ENCODE measurements at places on chromosomes 6 and 20.

GRCh38 chr6:18550119-18550518 lies 163.0 kb downstream of the RNF144B start:
- DNase-seq: no peak

DNA sequence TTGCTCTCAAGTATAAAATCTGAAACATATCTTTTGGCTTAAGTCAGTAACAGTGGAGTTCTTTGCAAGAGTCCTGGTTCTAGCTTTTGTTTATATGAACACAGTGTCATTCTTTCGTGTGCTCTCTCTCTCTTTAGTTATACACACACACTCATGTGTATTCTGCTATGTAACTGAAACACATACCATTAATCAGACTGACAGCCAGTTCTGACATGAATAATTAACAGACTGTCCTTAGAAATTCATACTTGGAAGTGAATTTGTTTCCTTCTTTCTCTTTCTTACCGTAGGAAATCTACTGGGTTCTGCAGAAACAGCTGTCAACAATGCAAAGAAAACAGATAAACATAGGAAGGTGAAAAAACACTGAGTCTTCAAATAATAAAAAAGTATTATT lies 2.5 kb downstream of the MCM9 start:
- DNase-seq: no peak

GRCh38 chr6:75492386-75493153 lies 1.0 kb downstream of the FILIP1 start:
- DNase-seq: no peak

DNA sequence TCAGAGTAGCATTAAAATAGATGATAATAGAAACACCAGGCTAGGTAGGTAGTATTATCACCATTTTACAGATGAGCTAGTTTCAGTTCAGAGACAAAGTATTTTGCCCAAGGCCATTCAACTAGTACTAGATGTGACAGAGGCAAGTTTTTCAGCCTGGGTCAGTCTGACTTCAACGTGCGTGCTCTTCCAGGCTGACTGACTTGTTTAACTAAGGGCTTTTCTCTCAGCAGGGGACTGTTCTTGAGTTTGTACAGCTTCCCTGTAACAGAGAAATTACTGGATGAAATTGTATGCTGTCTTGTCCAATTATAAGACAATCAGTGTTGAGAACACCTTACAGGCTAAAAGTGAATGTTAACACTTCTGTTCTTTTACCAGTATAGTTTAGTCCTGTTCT lies 333.5 kb upstream of the MAN1A1 start:
- no peak for DNase-seq

DNA sequence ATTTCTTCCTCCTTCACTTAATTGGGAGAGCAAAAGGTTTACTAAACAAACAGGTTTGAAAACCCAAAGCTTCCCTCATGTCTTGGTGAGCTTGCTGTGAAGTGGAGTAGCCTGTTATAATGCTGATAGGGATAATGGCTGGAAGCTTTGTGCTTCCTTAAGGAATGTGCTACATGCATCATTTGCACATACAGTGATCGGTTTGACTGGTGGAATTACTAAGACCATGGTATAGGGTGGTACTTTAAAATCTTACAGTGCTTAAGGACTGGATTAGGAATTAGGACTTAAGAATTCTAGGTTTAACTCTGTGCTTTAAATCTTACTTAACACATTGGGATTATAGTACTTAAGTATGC lies 75.7 kb downstream of the ARID1B start:
- DNase-seq: no peak

GRCh38 chr20:8043687-8044282 lies 24.2 kb upstream of the TMX4 start:
- peak; percentile 57 for DNase-seq

DNA sequence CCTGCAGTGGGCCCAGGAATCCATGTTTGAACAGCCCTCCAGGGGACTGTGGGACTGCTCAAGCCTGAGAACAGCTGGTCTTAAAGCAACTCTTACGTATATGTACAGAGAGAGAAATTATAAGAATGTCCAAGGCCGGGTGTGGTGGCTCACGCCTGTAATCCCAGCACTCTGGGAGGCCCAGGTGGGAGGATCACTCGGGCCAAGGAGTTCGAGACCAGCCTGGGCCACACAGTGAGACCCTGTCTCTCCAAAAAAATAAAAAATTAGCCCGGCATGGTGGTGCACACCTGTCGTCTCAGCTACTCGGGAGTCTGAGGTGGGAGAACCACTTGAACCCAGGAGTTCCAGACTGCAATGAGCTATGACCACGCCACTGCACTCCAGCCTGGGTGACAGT lies 134.0 kb downstream of the DTNBP1 start:
- DNase-seq: no peak

- no peak for DNase-seq
Observed at GRCh38 chr6:74826263-74826662, 379.6 kb downstream of the COL12A1 start.

- DNase-seq: no peak
Observed at GRCh38 chr20:58753267-58753921, 60.8 kb downstream of the NPEPL1 start.

GRCh38 chr20:3382836-3383235 lies 24.6 kb downstream of the DNAAF9 start:
- no peak for DNase-seq

GRCh38 chr6:141688916-141689315 lies 443.8 kb upstream of the GJE1 start:
- peak; percentile 15 for DNase-seq

GRCh38 chr6:9405825-9406224 lies 970.5 kb upstream of the SLC35B3 start:
- no peak for DNase-seq

DNA sequence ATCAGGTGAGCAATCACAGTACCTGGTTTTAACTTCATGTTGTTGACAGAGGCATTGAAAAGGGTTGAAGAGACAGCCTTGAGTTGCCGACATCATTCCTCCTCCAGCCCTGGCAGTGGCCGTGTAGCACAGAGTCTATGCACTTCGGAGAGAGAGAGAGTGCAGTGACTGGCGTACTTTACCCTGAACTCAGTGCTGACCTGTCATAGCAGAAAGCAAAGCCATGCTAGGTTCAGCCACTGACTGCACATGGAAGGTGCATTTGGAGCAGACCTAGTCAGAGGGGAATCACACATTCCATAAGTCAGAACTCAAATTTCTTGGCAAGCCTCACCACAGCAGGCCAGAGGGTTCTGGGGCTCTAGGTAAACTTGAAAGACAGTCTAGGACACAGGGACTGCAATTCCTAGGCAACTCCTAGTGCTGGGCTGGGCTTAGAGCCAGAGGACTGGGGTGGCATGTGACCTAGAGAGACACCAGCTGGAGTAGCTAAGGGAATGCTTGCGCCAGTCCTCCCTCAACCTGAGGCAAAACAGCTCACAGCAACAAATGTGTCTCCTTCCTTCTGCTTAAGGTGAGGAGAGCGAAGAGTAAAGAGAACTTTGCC lies 69.1 kb downstream of the ELOVL4 start:
- DNase-seq: no peak

All from GM13976 (cell line).